Smooth muscle cell of the umbilical artery (primary cell): ENCODE measurements at places on chromosomes 6 and 20. TPM values are rescaled to one million over a fixed set of nuclear protein-coding genes. Genes with fewer than 3 reads are reported as not detected.

The C6orf15 gene
- not detected in 2 replicates for total RNA-seq

The WFDC12 gene
- total RNA-seq: not detected in 2 replicates

The PACSIN1 gene
- not detected in 2 replicates for total RNA-seq

The CD109 gene
- total RNA-seq: 22.0 and 58.7 TPM in 2 replicates

The CNR1 gene
- not detected in 2 replicates for total RNA-seq
